ENCODE measurements at places on chromosomes 16 and 17.

DNA sequence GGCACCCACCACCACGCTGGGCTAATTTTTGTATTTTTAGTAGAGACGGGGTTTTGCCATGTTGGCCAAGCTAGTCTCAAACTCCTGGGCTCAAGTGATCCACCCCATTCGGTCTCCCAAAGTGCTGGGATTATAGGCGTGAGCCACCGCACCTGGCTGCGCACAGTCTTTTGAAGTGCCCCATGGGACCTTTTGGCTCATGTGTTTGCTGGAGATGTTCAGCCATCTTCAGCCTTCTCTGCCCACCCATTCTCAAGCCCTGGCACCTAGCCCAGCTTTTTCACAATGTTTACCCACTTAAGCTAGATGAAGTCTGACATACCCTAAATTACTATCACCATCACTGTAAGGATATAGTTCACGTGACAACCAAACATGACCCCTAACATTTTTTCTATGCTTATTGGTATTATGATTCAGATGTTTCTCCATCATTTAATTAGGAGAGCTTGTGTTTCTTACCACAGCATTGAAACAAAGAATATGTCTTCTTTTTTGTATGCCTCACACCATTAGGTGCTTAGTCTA is 32.3 kb downstream of the PECAM1 start:
- DNase-seq: no peak

GRCh38 chr16:57947261-57947660 is 23.7 kb downstream of the CNGB1 start:
- no peak for DNase-seq

- DNase-seq: no peak
Measured at GRCh38 chr16:59886021-59886420, 1151.9 kb upstream of the GOT2 start.

GRCh38 chr17:16040710-16041251 is 41.2 kb downstream of the TTC19 start:
- no peak for DNase-seq

DNA sequence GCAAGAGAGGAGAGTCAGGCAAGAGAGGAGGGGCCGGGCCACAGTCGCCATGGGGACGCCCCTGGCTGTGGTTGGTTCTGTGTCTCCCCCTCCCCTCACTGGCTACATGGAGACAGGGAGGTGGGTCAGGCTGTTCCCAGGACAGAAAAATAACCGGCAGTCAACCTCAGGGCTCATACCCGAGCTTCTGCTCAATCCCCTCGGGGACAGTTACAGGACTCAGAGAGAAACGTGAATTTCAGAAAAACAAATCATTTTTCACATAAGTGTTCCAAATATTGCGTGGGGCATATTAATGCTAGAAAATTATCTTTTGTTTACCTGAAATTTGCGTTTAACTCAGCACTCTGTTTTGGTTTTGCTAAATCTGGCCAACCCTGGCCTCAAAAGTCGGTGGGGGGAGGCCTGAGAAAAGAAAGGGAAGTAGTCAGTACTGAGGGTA is 22.2 kb upstream of the CPSF4L start:
- peak; percentile 39 for DNase-seq

DNA sequence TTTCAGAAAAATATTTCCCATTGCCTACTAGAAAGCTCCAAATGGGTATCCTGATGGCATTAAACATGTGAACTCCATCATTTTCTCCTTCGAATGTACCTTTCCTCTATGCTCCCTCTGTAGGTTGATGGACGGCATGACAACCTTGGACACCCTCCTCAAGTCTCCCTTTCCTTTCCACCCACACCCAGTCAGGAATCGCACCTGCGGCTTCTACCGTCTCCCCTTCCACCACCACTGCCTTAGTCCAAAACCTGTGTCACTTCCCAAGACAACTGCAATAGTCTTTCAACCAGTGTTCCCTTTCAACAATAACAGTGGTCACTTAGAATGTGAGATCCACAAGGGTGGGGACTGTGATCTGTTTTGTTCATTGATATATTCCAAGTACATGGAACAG is 233.1 kb upstream of the AXIN2 start:
- DNase-seq: no peak

DNA sequence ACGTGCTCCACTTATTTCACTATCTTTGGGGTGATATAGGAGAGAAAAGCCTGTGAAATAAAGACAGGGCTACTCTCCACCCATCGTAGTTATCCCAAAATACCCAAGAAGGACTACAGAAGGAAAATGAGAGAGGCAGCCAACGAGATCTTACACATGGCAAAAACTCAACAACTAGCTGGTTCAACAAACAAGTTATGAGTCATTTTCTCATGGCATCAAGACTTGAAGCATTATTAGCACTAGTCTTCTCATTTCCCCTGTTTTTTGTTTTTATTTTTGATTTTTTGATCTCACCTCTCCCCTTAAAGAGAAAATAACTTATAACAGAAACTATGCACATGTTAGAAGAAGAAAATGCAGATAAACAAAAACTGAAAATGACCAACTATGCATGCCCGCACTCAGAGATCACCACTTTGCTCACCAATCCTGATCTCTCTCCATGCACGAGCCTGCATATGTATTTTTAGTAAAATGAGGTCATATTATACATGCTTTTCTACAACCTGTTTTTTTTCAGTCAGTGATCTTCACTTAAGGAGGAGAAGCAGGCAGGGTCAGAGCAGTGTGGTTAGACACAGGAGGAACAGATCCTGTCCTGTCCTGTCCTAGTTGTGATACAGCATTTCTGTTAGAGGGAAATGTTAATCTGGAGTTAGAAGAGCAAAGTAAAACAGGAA is 22.8 kb downstream of the FAM117A start:
- no peak for DNase-seq

DNA sequence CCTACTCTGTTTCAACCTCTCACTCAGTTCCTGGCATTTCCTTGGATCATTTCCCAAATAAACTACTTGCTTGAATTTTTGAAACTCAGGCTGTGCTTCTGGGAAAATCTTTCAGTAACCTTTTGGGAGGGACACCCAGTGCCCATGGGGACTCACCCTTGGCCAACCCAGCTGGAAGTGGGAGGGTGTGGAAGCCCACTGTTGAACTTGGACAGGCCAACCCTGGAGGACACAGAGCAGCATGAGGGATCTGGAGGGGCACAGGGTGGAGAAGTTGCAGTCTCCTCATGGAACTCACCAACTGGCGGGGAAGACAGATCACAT is 11.2 kb downstream of the RTN4RL1 start:
- no peak for DNase-seq

DNA sequence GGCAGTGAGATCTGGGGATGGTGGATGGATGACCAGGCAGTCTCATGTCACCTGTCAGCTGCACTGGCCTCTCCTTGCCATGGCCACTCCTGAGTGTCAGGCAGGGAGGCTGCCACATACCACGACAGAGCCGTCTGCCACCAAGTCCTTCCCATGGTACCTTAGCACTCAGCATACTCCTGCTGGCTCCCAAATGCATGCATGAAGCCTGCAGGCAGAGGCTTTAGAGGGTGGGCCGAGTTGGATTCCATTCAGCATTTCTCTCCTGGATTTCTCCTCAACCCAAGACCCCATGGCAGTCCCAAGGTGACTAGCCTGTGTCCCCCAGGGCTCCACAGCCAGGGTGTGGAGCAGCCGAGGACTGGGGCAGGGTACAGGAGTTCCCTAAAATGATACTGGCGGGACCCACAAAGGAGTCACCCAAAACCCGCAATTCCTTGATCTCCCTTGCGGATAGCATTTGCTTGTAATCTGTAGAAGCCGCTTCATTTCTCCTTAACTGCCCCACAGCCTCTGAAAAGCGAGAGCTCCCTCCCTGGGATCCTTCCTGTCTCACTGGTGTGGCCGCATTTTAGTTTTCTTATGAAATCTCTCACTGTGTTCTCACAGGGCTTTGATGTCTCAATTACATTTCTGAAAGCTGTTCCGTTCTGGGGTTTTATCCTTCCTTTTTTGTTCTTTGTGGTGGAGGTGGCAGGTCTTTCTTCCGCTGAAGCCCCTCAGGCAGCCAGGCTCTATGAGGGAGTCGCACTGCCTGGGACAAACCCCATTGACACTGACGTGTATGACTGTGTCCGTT is 141.4 kb downstream of the SOCS1 start:
- no peak for DNase-seq

GRCh38 chr16:81696961-81697615 is 82.0 kb upstream of the PLCG2 start:
- no peak for DNase-seq

- DNase-seq: no peak
Measured at GRCh38 chr17:78315355-78316114, 44.3 kb downstream of the SOCS3 start.

- DNase-seq: no peak
Measured at GRCh38 chr17:45874151-45874550, 20.2 kb upstream of the MAPT start.

GRCh38 chr17:62194401-62194800 is 129.3 kb upstream of the MED13 start:
- DNase-seq: no peak

GRCh38 chr16:15031179-15031578 is 24.7 kb downstream of the NTAN1 start:
- no peak for DNase-seq

GRCh38 chr16:23401139-23401538 is 51.9 kb downstream of the COG7 start:
- no peak for DNase-seq

- peak; percentile 16 for DNase-seq
Measured at GRCh38 chr17:66803474-66803951, 31.4 kb upstream of the CACNG5 start.

- DNase-seq: no peak
Measured at GRCh38 chr16:8630255-8630953, 8.9 kb downstream of the METTL22 start.

DNA sequence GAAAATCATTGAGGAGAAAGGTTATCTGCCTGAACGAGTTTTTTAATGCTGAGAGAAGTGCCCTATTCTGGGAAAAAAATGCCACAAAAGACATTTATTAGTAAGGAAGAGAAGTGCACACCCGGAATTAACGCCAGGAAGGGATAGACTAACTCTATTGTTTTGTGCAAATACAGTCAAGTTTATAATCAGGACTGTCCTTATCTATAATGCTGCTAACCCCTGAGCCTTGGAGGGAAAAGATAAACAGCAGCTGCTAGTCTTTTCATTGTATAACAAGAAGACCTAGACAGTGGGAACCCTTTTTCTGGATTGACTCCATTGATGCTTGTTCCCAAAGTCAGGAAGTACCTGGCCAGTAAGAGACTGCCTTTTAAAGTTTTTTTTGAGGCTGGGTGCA is 26.5 kb downstream of the BCAS3 start:
- DNase-seq: no peak

DNA sequence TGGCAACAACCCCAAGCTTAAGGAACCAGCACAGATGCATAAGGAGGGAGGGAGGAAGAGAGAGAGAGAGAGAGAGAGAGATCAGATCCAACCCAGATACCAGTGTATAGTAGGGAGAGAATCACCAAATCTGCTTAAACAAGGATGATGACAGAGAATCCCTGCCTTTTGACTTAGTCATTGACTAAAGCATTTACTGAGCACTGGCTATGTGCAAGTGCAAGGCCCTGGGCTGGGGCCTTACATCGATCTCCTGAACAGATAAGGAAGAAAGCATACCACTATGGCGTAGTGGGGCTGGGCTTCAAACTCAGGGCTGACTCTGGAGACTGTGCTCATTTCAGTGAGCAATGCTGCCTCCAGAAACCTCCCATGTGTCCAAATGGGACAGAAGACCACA is 15.8 kb downstream of the TSNAXIP1 start:
- no peak for DNase-seq

DNA sequence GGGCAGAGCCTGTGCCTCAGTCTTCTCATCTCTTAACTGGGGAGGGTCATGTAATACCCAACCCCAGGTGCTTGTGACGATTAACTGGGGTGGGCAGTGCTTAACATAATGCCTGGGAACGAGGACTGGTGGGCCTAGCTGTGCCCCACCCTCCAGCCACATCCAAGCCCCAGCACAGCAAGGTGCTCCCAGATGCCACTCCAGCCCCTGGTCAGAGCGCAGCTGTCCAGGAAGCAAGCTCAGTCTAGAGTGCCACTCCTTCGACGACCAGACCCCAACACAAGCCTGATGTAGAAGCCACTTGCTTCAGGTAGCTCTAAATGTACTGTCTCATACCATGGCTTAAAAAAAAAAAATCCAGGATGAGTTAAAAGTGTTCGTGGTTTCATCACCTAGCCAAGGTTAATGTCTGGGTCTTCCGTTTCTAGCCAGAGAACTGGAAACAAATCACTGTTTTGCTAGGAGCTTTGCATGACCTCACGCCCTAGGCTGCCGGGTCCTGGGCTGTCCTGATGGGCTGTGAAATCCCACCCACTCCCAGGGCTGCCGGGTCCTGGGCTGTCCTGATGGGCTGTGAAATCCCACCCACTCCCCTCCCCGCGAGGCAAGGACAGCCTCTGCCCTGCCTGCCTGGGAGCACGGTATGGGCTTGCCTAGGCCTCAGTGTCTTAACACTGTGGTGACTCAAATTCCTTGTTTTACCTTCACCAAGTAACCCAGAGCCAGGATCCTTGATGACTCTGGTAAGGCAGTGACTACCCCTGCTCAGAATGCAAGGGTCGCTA is 7.7 kb downstream of the MIEF2 start:
- DNase-seq: no peak

DNA sequence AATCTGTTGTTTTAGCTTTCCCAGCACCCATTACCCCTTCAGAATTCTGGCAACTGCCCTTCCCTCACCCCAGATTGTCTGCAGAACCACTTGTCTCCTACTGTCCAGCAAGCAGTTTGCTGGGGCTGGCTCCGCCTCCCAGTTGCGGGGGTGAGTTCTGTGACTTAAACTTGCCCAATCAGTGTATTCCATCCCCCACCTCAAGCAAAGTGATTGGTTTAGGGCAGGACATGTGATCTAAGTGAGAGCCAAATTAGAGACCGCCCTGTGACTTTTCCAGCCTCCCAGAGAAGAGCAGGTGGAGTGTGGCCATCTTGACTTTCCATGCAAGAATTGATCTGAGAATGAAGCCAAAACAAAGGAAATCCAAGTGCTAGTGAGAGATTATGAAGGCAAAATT is 22.7 kb upstream of the SRCIN1 start:
- no peak for DNase-seq

DNA sequence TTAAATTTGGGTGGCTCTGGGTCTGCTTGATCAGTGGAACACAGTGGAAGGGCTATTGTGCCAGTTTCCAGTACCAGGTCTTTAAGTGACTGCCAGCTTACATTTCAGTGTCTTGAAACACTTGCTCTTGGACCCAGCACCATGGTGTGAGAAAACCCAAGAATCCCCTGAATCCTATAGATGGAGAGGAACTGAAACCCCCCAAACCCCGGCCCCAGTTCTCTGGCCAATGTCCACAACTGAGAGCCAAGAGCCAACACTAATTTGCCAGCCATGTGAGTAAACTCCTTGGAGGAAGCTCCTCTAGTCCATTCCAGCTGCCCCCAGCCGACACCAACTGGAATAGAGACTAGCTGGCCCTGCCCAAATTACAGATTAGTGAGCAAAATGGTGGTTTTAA is 2.4 kb upstream of the ARL2BP start:
- DNase-seq: no peak

All from iPS DF 6.9 (cell line).